ENCODE measurements at places on chromosomes 5 and 9.

DNA sequence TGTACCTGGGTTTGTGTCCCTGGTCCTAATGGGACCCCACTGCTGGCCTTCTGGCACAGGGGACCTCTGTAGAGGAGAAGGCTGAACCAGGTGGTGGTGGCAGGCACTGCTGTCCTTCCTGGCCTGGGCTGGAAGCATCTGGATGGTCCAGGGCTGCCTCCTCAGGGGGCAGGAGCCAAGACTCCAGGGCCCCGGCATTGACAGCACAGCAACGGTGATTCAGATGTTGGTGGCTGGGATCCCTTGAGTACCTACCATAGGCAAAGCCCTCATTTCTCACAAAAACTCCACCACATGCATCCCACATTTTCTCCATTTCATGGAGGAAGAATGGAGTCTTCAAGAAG, 15.0 kb downstream of the FGD3 start:
- DNase-seq = no peak

- DNase-seq = no peak
These were observed 16.3 kb downstream of the CARD19 start for GRCh38 chr9:93112116-93112863.

DNA sequence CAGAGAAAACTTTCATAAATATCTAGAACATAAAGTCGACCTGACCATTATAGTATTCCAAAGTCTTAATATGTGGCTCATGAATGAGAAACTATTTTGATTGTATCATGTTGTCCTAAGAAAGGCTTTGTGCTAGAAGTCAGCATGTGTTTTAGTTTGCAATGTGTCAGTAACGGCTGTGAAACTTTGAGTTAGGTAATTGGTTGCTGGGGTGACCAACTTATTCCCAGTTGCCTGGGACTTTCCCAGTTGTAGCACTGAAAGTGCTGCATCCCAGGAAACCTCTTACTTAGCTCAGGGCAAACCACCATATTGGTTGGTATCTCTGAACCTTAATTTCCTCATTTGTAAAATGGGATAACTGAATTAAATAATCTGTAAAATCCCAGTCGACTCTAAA, 114.6 kb upstream of the SLC12A2 start:
- no peak for DNase-seq

GRCh38 chr9:121222524-121223171, 21.0 kb upstream of the RAB14 start:
- no peak for DNase-seq

DNA sequence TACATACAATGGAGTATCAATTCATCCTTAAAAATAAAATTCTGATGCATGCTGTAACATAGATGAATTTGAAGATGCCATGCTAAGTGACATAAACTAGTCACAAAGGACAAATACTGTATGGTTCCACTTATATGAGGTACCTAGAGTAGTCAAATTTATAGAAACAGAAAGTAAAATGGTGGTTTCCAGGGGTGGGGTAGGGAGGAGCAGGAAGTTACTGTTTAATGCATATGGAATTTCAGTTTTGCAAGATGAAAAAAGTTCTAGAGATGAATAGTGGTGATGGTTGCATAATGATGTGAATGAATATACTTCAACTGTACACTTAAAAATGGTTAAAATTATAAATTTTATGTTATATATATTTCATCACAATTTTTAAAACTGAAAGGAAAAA, 57.3 kb upstream of the FNIP1 start:
- DNase-seq = no peak

GRCh38 chr9:78669591-78669990, 372.7 kb downstream of the PSAT1 start:
- no peak for DNase-seq

- DNase-seq = no peak
These were observed 35.8 kb downstream of the ARHGEF28 start for GRCh38 chr5:73661753-73662152.

DNA sequence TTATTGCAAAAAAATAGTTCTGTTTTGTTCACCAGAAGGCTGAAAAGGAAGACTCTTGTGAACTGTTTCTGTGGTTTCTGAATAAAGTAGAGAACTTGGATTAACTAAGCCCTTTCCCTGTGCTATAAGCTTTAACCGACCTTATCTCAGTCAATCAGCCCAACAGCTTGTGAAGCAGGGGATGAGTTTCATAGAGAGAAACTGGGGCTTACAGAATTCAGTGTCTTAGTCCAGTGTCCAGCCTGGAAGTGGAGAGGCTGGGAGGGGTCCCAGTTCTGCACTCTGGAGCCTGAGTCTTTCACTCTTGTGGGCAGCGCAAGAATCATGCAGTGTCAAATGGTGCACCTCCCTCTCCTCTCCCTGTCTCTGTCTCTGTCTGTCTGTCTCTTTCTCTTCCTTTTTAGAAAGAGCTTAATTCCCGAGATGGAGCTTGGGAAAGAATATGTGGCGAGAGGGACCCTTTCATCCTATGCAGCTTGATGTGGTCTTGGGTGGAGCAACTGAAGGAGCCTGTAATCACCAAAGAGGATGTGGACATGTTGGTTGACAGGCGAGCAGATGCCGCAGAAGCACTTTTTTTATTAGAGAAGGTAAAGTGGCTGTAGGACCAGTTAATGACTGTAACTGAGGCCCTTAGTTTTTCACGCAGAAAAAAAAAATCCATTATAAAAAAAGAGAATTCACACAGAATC, 17.0 kb downstream of the PTPDC1 start:
- DNase-seq = no peak

GRCh38 chr5:103510851-103511553, 51.6 kb downstream of the NUDT12 start:
- no peak for DNase-seq

GRCh38 chr5:132444061-132444460, 46.5 kb downstream of the IRF1 start:
- DNase-seq = no peak

DNA sequence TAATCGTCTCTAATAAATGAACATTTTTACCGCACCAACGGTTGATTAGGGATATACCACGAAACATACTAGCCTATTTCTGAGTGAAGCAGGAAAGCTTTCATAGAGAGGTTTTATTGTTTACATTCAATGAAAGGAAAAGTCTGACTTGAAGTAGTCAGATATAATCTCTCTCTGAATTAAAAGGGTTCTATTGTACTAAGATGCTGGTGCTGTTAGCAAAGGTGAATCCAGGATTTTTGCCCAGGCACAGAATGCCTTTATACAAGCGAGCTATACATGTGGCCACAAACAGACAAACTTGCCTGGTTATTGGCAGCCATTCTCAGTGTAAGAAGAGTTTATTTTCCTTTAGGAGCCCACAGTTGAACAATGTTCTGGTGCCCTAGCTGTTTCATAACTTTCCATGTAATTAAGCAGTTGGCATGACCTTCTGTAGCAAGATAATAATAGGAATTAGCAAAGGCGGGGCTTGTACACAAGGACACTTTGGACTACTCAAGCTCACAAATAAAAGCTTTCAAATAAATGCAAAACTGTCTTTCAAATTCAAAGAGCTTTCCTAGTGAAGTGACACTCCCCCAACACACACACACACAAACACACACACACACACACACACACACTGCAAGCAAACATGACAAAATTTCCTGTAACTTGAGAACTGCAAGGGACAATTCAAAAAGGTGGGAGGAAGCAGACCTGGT, 198.7 kb upstream of the MAP3K1 start:
- no peak for DNase-seq

- no peak for DNase-seq
These were observed 1.4 kb downstream of the KCNV2 start for GRCh38 chr9:2718698-2719033.

DNA sequence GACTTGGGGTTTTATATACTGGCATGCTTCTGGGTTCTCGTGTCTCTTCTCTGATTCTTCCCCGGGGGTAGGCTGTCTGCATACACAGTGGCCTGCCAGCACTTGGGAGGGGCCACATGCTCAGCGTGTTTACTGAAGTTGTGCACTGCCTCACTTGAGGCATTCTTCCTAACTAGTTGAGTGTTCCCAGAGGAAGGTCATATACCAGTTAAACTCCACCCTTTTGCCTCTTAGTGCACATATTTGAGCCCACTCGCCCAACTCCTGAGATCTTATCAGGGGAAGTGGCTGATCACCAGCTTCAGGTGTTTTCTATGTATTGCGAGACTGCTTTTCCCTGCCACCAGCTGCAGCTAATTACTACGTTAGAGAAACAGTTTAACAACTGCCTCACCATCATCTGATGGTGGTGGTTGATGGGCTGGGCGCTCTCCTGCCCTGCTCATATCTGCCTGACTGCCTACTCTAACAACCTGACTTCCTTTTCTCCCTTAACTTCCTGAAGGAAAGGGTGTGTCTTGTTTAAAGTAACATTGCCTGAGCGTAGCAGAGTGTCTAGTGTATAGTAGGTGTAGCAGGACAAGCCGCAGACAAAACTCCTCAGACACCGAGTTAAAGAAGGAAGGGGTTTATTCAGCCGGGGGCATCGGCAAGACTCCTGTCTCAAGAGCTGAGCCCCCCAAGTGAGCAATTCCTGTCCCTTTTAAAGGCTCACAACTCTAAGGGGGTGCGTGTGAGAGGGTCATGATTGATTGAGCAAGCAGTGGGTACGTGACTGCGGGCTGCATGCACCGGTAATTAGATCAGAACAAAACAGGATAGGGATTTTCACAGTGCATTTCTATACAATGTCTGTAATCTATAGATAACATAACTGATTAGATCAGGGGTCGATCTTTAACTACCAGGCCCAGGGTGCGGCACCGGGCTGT, 60.1 kb upstream of the CLINT1 start:
- no peak for DNase-seq
